ENCODE measurements at places on chromosomes 7 and 10. TPM values are rescaled to one million over a fixed set of nuclear protein-coding genes. Genes with fewer than 3 reads are reported as not detected.

Gene ANXA8L1
- polyA plus RNA-seq = not detected

Gene NOBOX
- not detected for polyA plus RNA-seq

Gene CUEDC2
- 48.0 TPM for polyA plus RNA-seq

Gene TMEM26
- polyA plus RNA-seq = 8.0 TPM

Gene SDK1
- 3.4 TPM for polyA plus RNA-seq

Gene IL15RA
- 2.2 TPM for polyA plus RNA-seq

Gene ERLIN1
- polyA plus RNA-seq = 27.2 TPM

Gene CC2D2B
- 1.5 TPM for polyA plus RNA-seq

Gene HOXA4
- 26.4 TPM for polyA plus RNA-seq

Gene HOXA1
- polyA plus RNA-seq = 0.77 TPM

Gene CH25H
- 0.35 TPM for polyA plus RNA-seq

Gene TET1
- polyA plus RNA-seq = 8.2 TPM

Gene ZNF398
- 7.4 TPM for polyA plus RNA-seq

Gene ADAM12
- polyA plus RNA-seq = 15.0 TPM

Gene SSC4D
- 0.94 TPM for polyA plus RNA-seq

Gene CEP55
- 6.2 TPM for polyA plus RNA-seq

Gene CCDC146
- polyA plus RNA-seq = 9.6 TPM

Gene MYOZ1
- 711 TPM for polyA plus RNA-seq

Gene ITGB8
- 3.9 TPM for polyA plus RNA-seq

Gene IPMK
- 3.3 TPM for polyA plus RNA-seq

Gene PLXNA4
- 4.9 TPM for polyA plus RNA-seq

Gene CABCOCO1
- polyA plus RNA-seq = 0.19 TPM

Gene SCART1
- 1.5 TPM for polyA plus RNA-seq

Gene AGAP9
- 20.2 TPM for polyA plus RNA-seq

Gene ANKRD30A
- not detected for polyA plus RNA-seq

Gene HERC4
- polyA plus RNA-seq = 32.1 TPM

Gene PNLIPRP3
- not detected for polyA plus RNA-seq

Gene CTTNBP2
- polyA plus RNA-seq = 1.1 TPM

Gene SERPINE1
- polyA plus RNA-seq = 5.6 TPM

Gene OR9A2
- polyA plus RNA-seq = not detected

Gene AGR2
- 14.2 TPM for polyA plus RNA-seq

Gene PTPRN2
- 1.7 TPM for polyA plus RNA-seq

Gene SH2D4B
- not detected for polyA plus RNA-seq

Gene PCLO
- polyA plus RNA-seq = 0.29 TPM

Gene CALU
- 233 TPM for polyA plus RNA-seq

Gene ZC3HAV1L
- 16.6 TPM for polyA plus RNA-seq

Gene OPALIN
- polyA plus RNA-seq = not detected

Gene ZNF425
- polyA plus RNA-seq = 3.0 TPM

Gene OR13A1
- polyA plus RNA-seq = not detected

Gene PANK1
- polyA plus RNA-seq = 13.8 TPM

All from forelimb muscle (tissue), 1 donor.